Thoracic aorta (tissue), 2 donors: ENCODE measurements at places on chromosomes 5 and 9. TPM values are rescaled to one million over a fixed set of nuclear protein-coding genes. Genes with fewer than 3 reads are reported as not detected.

UAP1L1 gene
- total RNA-seq = 9.6 TPM

SLC46A2 gene
- 2.7 TPM for total RNA-seq

FAM120A gene
- 65.3 TPM for total RNA-seq

ECPAS gene
- 115 TPM for total RNA-seq

TPPP gene
- total RNA-seq = 13.0 TPM

CDH9 gene
- total RNA-seq = not detected

TMEM232 gene
- total RNA-seq = 13.3 TPM

CCDC187 gene
- not detected for total RNA-seq

CCDC180 gene
- total RNA-seq = 9.7 TPM

CKS2 gene
- 2.3 TPM for total RNA-seq

ADAMTSL2 gene
- total RNA-seq = 2.8 TPM

AK8 gene
- 0.42 TPM for total RNA-seq

SLC45A2 gene
- not detected for total RNA-seq

HINT2 gene
- total RNA-seq = 45.4 TPM

PRDM9 gene
- not detected for total RNA-seq

PCDHGA1 gene
- 0.41 TPM for total RNA-seq

PRLR gene
- 2.6 TPM for total RNA-seq

GIN1 gene
- 5.6 TPM for total RNA-seq

STPG3 gene
- not detected for total RNA-seq

SV2C gene
- 0.14 TPM for total RNA-seq

GABRP gene
- not detected for total RNA-seq

TMEM171 gene
- total RNA-seq = not detected

PCDHGA3 gene
- 9.1 TPM for total RNA-seq

CPLANE1 gene
- 44.0 TPM for total RNA-seq

BRIX1 gene
- 16.8 TPM for total RNA-seq

PTGDS gene
- 89.5 TPM for total RNA-seq
